CMK (cell line): ENCODE measurements at places on chromosomes 16 and 17.

- peak; percentile 37 for DNase-seq
These were observed 41.7 kb upstream of the PRSS54 start for GRCh38 chr16:58336332-58337089.

- no peak for DNase-seq
These were observed 1.7 kb upstream of the NPIPB7 start for GRCh38 chr16:28473714-28474265.

GRCh38 chr16:62883509-62883908 lies 847.3 kb upstream of the CDH8 start:
- DNase-seq = no peak

- no peak for DNase-seq
These were observed 17.0 kb downstream of the CAVIN1 start for GRCh38 chr17:42405963-42406495.

DNA sequence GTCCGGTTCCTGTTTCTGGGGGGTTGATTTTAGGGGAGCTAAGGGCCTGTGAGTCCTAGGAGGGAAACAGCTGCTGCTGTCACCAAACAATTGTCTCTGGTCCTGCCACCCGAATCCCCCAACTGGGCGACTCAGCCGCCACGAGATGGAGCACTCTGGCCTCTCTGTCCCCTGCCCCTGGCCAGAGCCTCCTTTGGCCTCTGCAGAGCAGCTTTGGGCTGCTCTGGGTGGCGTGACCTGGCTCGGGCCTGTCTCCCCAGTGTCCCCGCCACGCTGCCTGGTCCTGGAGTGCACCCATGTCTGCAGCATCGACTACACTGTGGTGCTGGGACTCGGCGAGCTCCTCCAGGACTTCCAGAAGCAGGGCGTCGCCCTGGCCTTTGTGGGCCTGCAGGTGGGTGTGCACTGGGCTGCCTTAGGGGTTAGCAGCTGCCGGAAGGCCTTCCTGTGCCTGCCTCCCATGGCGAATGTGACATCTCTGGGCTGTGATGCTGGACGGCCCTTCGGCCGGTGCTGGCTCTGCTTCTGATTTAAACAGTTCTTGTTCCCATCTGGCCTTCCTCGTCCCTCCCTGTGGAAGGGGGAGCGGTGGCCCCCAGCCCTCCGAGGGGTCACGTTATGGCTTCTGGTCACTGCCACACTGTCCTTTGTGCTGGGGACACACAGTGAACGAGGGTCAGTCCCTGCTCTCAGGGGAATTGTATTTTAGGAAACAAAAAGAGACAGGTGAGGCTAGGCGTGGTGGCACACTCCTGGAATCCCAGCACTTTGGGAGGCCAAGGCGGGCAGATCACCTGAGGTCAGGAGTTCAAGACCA lies 11.6 kb upstream of the RNF213 start:
- no peak for DNase-seq

DNA sequence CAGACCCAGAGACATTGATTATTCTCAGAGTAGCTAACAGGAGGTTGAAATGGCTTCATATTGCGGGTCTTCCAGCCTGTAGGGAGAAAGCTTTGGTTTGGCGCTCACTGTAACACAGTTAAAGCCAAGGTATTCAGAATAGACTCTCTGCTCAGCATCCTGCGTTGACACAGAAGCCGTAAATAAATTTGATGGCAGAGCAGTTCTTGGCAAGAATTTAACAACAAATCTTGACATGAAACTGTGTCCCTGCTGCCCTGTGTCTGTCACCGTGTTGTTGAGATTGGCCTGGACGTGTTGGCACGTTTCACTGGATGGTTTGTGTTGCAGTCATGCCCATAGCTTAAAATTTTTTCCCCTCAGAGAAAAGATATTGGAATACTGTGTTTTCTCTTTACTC lies 359.6 kb downstream of the SNX29 start:
- DNase-seq = no peak

DNA sequence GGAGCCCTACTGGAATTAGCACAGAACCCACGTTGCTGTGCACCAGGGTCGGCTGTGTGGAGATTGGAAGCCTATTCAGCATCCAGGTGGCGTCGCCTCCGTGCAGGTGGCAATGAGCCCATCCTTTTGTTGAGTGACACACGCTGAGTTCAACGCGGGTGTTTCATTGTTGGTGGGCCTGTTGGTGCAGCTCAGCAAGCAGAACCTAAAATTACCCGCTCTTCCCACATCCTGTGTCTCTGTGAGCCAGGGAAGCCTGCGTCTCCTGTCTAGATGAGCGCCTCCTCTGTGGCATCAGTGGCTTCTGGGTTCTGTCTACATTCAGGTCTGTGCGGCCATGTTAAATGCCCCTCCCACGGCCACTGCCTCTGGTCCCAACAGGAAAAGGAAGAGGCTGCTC lies 14.5 kb downstream of the CD2BP2 start:
- no peak for DNase-seq

DNA sequence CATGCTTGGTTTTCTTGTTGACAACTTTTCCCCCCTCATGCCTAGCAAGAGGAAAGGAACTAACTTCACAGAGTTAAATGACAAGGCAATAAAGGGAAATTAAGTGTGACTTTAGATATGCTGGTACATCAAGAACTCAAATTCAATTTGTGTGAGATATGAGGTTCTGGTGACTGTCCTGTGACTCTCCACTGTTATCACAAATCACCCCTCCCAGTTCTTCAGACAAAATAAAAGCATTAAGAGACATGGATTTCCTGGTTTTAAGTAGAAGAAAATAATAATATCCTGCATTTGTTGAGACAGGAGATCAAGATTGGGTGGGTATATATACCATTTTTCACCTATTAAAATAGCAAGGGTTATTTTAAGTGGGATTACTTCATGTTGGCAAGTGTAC lies 46.2 kb downstream of the SNTB2 start:
- DNase-seq = no peak

DNA sequence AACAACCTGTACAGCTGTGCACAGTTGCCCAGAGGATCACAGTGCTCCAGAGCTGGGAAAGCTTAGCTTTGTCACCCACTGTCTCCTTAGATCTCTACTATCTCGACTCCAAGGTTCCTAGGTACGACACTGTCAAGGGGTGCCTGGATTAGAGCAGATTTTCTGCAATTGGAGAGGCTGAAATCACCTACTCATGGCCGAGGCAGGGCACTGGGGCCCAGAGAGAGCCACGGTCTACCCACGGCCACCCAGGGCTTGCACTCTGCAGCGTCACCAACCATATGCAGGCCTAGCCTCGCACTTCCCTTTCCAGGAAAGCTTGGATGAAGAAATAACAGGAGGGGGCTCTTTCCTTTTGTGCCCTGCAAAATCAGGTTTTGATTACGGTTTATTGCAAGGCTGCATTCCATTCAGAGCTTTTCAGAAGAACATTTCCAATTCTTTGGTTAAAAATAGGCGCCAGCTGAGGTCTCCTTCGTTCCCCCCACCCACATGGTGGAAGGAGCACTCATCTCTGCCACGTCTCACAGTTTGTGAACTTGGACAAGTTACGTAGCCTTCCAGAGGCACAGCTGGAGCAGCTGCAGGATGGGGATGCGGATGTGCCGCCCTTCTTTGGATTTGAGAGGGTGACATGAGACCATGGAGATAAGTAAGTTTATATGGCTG lies 80.0 kb downstream of the IRX5 start:
- no peak for DNase-seq

- no peak for DNase-seq
These were observed 181.1 kb downstream of the SOX9 start for GRCh38 chr17:72301887-72302286.

- DNase-seq = no peak
These were observed 31.9 kb upstream of the MPHOSPH6 start for GRCh38 chr16:82201926-82202325.

GRCh38 chr17:7748076-7748775 lies 30.7 kb downstream of the DNAH2 start:
- DNase-seq = no peak

DNA sequence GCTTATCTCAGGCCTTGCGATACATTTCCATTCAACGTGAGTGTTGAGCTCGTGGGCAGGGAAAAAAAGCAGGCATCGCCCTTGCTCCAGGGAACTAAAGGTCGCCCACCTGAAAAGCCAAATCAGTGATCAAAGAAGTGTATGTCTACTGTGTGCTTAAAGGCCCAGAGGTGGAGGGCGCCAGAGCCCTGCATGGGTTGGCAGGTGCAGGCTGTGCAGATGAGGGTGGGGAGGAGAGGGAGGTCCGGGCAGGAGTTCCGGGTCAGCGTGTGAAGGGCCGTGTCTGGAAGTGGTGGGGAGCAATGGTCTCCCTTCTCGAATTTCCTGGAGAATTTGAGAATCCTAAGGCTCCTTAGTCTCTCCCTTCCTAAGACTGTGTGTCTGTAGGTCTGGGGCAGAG lies 7.2 kb downstream of the ADAM11 start:
- DNase-seq = no peak

GRCh38 chr16:4316864-4317531 lies 1.1 kb downstream of the GLIS2 start:
- no peak for DNase-seq

- no peak for DNase-seq
These were observed 66.8 kb downstream of the RTN4RL1 start for GRCh38 chr17:1958134-1958881.

- no peak for DNase-seq
These were observed 120.4 kb downstream of the HIC1 start for GRCh38 chr17:2175294-2175628.

- no peak for DNase-seq
These were observed 93.0 kb downstream of the GOSR1 start for GRCh38 chr17:30570191-30570590.

- DNase-seq = no peak
These were observed 55.2 kb downstream of the NKD1 start for GRCh38 chr16:50603206-50604064.

DNA sequence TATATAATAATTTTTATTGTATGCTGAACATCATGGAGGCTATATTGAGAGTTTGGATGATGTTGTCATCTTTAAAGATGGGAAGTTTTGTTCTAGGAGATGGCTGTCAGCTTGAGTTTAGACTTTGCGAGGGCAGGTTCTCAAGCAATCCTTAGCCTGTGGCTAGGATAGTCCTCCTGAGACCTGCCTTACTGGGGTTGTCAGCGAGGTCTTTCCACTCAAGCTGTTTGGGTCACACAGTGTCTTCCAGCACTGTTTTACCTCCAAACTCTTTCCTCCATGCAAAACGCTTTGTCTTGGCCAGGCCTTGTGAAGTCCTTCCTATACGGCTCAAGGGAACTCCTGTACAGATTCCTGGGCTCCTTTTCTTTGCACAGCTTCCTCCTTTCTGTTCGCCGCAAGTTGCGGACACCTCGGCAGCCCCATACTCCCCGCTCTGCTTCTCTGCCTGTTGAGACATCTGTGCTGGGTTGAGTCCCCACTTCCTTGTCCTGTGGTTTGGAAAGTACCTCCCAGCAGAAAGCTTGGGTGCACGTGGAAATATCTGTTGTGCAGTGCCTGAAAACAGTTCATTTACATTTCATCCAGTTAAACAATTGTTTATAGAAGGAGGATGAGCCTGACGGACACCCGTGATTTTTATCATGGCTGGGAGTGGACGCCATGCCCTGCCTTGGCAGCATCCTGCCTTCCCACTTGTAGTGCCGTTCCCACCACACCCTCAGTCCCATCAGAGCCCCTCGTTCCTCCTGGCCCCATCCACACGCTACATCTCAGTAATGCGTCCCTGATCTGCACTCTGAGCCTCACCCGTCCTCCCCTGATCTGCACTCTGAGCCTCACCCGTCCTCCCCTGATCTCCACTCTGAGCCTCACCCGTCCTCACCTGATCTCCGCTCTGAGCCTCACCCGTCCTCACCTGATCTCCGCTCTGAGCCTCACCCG lies 55.0 kb upstream of the CBFA2T3 start:
- peak; percentile 58 for DNase-seq

DNA sequence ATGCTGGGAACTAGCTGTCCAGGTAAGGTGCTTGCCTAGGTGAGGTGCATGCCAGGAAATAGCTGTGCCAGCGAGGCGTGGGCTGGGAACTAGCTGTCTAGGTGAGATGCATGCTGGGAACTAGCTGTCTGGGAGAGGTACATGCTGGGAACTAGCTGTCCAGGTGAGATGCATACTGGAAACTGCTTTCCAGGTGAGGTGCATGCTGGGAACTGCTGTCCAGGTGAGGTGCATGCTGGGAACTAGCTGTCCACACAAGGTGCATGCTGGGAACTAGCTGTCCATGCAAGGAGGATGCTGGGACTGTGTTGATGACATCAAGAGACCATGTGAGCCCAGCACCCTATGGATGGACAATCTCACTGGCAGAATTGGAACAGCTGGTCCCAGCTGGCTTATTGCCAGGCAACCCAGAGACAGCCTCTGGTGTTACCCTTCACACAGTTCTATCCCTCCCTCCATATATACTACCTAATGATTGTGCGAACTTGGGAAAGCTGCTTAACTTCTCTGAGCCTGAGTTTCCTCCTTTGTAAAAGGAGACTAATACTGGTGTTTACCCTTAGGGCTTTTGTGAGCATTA lies 479.9 kb upstream of the RBFOX1 start:
- no peak for DNase-seq

DNA sequence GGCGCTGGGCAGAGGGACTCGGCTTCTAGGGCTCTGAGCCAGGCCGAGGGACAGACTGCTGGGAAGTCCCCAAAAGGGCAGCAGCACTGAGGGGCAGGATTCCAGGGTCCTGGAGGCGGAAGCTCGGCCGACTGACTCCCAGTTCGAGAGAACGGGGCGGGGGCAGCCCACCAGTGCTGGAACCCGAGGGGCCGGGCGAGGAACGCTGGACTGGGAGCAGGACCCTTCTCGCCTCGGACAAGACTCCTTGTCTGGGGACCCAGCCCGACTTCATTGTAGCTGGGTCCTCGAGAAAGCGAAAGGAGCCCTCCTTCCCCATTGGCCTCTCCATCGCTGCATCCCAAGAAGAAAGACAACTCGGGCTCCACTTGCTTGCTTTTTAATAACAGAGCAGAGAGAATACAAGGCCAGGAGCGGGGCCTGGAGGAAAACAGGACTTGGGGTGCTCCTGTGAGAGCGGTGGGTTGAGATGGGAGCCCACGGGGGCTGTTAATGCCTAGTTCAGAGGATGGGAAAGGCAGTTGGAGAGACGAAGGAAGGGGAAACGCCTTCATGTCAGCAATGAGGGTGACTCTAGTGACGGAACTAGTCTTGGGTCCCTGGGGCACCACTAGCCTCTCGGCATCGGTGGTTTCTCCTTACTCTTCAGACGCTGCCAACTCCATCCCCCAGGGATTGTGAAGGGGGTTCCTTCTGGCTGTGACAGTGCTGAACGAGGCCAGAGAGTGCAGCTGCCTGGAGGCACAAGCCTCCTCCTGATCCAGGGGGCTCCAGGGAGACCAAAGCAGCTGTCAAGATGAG lies 492 bp upstream of the CAMTA2 start:
- DNase-seq = no peak

DNA sequence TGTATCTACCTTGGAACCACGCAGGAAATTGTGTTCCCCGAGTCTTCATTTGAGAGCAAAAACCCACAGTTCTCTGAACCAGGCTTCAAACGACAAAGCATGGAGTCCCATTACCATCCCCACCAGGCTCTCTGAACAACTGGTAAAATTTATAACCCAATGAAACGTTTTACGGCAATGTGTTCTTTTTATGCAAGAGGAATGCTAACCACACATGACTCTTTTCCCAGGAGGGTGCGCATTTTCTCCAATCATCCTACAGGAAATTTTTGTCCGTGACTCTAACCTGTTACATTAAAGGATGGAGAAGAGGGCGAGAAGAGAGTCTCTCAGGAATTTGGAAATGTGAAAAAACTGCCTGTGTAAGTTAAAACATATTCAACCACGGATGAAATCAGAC lies 17.8 kb downstream of the STX8 start:
- no peak for DNase-seq
